ENCODE measurements at places on chromosomes 5 and 9.

GRCh38 chr5:10172247-10172646 is 77.4 kb downstream of the ATPSCKMT start:
- no peak for DNase-seq

GRCh38 chr9:130219661-130220096 is 45.9 kb upstream of the HMCN2 start:
- no peak for DNase-seq

DNA sequence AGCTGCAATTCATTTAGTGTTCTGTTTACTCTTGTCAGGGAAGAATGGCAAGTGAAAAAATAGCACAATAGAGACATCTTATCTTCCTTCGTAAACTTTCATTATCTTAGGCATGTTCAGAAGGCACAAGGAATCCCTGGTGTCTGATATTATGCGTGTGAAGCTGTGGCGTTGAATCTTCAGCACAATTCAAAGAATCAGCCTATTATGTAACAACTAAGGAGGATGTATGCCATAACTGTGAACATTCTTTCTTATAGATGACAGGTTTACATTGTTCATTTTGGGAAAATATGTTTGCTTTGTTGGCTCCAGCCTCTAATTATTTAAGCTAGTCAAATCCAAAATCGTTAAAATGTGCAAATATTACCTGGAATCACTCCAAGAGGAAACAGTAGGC is 446.1 kb downstream of the ANXA1 start:
- DNase-seq: no peak

GRCh38 chr5:13133951-13134350 is 810.5 kb downstream of the DNAH5 start:
- DNase-seq: no peak

GRCh38 chr9:112013266-112013665 is 116.7 kb downstream of the UGCG start:
- DNase-seq: no peak

GRCh38 chr5:55159763-55160492 is at the start of gene GPX8:
GPX8 (plus strand) TSS chr5:55160171; CDS start chr5:55160193, 22 bp downstream.
- no peak for DNase-seq

- DNase-seq: no peak
Observed at GRCh38 chr5:93582677-93583438, at the start of gene NR2F1. NR2F1 (plus strand) TSS chr5:93583222; CDS start chr5:93585024, 1,802 bp downstream.

DNA sequence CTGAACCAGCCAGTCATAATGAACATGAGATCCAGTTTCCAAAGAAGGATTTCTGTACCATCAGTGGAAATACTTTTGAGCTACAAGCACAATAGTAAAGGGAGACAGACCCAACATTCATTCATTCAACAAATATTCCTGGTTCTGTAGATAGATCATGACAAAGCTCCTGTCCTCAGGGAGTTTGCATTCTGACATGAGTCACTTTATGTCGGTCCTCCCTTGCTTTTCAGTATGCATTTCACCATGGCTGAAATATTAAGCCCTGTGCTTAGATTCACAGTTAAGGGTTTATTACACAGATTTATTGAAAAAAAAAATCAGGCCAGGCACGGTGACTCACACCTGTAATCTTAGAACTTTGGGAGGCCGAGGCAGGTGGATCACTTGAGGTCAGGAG is 5.4 kb upstream of the MYOT start:
- DNase-seq: no peak

GRCh38 chr5:134874831-134875655 is 872 bp downstream of the TXNDC15 start:
- peak; percentile 68 for DNase-seq

GRCh38 chr9:87108661-87109060 is 161.4 kb upstream of the GAS1 start:
- DNase-seq: no peak

GRCh38 chr9:80881320-80881719 is 808.0 kb downstream of the TLE1 start:
- no peak for DNase-seq

GRCh38 chr5:83729362-83729761 is 8.7 kb upstream of the HAPLN1 start:
- no peak for DNase-seq

- no peak for DNase-seq
Observed at GRCh38 chr9:122294531-122294930, 29.8 kb downstream of the MRRF start.

DNA sequence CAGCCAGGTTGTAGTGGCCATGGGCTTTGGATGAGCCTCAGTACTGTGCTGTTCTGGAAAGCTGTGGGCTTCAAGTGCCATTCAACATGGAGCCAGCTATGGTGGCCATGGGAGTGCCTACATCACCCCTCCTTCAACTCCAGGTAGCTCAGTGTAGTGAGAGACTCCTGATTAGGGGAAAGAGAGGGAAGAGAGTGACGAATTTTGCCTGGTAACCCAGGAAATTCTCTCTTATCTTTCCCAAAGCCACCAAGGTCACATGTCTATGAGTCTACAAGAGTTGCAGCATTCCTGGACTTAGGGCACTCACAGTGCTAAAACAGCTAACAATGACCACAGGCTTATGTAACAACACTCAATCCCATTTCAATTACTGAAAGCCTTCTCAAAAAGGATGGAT is 81.7 kb upstream of the SPTLC1 start:
- DNase-seq: no peak

DNA sequence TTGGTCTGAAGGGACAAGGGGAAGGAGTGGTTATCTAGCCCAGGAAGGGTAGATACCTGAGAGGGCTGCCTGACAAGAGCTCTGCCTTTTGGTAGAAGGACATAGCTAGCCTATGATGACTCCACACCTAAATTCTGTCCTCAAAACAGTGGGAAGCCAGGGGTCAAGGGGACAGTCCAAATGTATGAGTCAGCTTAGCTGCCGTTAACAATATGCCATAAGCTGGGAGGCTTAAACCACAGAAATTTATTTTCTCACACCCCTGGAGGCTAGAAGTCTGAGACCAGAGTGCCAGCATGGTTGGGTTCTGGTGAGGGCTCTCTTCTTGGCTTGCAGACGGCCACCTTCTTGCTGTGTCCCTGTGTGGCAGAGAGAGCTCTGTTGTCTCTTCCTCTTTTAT is 306.4 kb downstream of the NTRK2 start:
- no peak for DNase-seq

DNA sequence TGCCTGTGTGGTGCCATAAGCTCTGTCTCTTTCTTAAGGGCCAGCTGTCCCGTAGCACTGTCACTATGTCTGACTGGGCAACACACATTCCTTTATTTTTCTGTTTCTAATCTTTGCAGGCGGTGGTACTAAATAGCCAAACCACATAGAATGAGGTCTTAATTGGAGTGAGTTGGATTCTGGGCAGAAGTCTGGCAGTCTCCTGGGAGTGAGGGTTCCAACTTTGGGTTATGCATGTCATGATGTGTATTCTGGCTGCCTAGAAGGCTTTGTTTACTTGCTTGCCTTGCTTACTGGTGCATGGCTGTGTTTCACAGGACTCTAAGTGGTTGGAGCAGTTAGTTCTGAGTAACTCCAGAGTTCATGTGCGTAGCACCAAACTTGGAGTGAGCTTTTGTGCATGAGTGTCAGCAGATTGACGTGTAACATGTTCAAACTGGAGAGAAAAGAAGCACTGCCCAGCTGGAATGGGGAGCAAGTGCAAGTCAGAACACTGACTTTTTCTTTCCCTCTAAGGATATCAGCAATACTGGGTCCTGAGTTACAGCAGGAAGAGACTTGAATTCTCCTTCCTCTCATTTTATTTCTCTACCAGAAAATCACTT is 185.8 kb downstream of the PCSK1 start:
- no peak for DNase-seq

DNA sequence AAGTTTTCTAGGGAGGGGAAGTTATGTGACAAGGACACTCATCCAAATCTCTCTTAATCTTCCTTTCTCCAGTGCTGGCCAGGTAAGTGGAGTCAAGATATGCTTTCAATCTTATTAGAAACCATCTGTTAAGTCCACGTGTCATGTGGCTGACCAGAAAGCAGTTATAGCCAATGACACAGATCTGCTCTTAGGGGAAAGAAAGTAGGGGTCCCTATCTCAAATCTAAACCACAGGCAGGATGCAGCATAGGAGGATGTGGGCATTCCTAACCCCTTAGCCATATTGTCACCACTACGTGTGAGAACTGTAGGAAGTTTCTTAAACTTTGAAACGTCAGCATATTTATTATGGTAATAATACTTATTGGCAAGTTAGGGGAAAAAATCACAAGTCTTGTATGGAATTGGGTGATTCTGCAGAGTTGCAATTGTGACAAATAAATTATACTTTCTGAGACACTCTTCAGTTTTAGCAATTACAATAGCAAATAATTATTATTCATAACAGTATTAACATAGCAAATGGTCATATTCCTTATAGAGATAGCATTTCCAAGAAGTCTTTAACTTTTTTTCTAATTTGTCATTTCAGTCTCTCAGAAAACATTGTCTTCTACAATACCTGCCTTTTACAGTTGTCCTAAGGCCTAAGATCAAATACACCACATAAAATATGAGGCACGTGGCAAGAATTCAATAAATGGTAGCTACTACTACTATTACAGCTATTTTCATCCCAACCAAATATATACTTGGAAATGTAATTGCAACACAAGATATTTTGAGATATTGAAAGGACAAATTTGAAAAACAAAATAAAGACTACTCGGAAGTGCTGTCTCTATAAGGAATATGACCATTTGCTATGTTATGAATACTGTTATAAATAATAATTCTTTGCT is 236.9 kb downstream of the PDE4D start:
- no peak for DNase-seq

GRCh38 chr5:28823231-28823630 is 1784.8 kb upstream of the CDH9 start:
- no peak for DNase-seq

- peak; percentile 47 for DNase-seq
Observed at GRCh38 chr5:40406741-40407211, 272.9 kb upstream of the PTGER4 start.

DNA sequence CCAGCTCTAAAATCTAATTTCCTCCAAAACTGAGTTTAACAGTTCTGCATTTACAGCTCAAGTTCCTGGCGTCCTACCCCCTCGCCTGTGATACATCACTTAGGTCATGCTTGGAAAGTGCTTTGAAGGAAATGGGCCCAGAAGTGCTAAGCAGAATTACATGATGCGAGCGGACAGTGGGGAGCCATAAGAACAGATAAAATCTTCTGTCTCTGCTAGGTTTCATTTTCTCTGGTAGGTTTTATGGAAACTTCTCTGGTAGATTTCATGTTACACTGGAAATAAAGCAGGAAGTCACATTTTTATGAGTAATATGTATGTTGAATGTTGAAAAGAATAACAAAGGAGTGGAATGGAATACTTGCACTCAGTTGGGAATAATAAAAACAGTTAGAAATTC is 138.3 kb downstream of the ZDHHC21 start:
- DNase-seq: no peak

DNA sequence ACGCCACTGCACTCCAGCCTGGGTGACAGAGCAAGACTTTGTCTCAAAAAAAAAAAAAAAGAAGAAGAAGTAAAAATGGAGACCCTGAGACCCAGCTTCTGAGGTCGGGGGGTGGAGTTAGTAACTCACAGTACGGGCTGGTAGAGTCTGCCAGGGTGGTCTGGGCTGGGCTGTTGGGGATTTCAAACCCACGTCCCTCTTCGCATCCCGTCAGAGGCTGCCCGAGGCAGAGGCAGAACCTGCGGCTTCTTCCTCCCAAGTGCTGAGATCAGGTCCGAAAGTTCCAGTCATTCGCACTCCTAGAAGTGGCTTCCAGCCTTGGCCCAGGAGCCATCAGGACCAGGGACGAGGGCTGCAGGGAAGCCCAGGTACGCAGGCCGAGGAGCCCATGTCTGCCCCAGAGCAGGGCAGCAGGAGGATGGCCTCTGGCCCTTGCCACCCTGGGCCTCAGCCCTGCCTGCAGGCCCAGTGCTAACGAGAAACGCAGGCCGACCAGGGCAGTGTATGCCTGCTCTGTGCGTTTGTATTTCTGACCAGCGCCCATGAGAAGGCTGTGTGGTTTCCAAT is 9.9 kb upstream of the SLC2A6 start:
- DNase-seq: no peak

GRCh38 chr9:755454-756381 is 85.8 kb upstream of the DMRT1 start:
- peak; percentile 87 for DNase-seq

DNA sequence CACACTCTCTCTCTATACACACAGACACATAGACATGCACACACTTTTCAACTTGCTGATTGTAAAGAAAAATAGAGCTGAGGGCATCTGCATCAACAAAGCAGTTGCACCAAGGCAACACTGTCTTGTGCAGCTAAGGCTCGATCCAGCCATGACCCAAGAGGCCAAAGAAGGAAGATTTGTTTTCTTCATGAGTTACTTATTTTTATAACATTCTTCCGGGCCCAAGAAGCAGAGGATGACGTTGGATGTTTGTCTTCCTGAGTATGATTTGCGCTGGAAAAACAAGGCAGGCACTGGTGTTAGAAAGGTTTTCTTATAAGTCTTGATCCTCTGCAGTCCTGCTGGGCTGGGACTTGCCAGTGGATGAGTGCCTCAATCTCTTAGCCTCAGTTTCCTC is 344.1 kb downstream of the ADAMTS6 start:
- DNase-seq: no peak

- no peak for DNase-seq
Observed at GRCh38 chr5:179733772-179734126, 1.1 kb downstream of the MAML1 start.

DNA sequence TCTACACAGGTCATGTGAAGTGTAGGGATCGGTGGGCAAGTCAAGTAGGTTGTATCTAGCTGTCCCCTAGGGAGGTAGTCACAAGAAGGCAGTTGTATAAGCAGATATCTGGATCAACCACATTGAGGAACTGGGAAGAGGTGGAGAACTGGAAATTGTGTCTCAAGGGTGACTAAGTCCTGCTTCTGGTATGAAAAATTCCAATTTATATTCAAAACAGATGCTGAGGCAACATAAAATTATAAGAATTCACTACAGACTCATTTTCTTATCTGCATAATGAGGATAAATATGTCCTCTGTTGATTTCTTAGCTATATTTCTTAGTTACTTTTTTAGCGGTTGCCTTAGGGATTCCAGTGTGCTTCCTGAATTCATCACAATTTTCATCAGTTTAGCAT is 46.8 kb downstream of the GALNT12 start:
- DNase-seq: no peak

- no peak for DNase-seq
Observed at GRCh38 chr5:143738417-143739401, 73.3 kb upstream of the HMHB1 start.

DNA sequence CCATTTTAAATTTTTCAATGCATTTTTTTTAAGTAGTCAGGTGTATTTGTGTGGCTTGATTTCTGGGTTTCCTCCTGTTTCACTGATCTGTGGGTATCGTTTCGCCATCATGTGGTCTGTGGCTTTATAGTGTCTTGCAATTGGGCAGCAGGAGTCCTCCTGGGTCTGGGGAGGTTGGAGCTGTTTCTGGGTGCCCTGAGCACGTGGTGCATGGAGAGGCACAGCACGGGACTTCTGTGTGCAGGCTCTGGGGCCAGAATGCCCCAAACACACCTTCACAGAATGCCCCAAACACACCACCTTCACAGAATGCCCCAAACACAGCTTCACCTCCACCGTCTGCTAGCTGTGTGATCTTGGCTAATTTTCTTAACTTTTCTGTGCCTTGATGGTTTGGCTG is 82.6 kb upstream of the COL5A1 start:
- DNase-seq: no peak
